ENCODE measurements at places on chromosomes 4 and X. TPM values are rescaled to one million over a fixed set of nuclear protein-coding genes. Genes with fewer than 3 reads are reported as not detected.

The BEX1 gene
- total RNA-seq = 8.9 TPM

The DCAF8L1 gene
- total RNA-seq = not detected

The PNMA6A gene
- not detected for total RNA-seq

The TIGD4 gene
- total RNA-seq = 3.9 TPM

The GK2 gene
- not detected for total RNA-seq
